ENCODE measurements at places on chromosomes 16 and 17.
A peak's percentile ranks its signal among the peaks of the same experiment; 100 is the strongest.

GRCh38 chr16:49462362-49462988 is 88.9 kb downstream of the C16orf78 start:
- DNase-seq, result no peak

DNA sequence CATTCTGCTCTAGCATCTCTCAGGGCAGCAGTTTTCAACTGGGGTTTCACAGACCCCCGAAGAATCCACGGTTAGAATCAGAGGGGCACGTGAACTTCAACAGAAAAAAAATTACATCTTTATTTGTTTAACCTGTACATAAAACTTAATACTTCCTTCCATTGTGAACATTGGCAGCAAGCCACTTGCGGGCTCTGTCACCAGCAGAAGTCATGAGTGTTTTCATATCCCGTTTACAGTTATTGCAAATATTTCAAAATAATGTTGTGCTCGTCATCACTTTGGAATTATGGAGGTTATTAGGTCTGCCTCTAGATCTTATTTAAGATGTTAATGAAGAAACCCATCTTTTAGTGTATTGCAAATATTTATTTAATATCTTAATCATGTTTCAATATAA is 109.8 kb downstream of the SDR42E1 start:
- no peak for DNase-seq

- no peak for DNase-seq
Observed at GRCh38 chr17:69466905-69467667, 52.6 kb downstream of the MAP2K6 start.

DNA sequence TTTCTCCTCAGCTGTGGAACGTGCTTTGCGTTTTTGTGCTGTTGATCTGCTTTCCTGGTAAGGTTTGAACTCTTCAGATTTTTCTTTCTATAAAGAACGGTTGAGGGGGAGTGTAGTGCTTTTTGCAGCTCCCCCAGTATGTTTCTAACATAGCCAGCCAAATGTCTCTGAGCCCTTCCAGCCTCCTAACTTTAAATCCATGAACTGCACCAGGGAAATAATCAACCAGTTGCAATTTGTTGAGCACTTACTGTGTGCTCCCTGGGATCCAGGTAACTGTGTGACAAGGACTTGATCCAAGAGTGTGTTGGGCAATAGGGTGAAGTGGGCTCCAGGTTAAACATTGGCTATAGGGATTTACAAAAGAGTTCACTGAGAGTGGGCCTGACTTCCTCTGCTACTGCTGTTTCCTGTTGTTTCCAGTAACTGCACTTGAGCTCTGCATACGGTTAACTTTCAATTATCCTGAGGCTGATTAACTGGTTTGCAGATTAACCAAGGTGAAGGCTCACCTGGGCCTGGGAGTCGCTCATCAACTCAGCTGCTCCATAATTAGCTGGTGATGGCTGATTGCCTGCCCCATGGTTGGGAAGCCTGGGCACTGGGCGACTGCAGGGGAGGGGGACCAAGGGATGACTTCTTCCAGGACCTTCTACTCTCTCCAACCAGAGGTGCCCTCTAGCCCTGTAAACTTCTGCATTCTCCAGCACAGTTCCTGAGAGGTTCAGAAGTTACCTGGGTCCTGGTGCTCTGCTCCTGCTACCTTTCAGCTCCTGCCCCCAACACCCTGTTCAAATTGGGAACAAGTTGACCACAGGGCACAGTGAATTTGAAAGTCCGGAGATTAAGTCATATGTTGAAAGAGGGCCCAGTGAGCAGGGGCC is 19.5 kb downstream of the HLF start:
- no peak for DNase-seq

DNA sequence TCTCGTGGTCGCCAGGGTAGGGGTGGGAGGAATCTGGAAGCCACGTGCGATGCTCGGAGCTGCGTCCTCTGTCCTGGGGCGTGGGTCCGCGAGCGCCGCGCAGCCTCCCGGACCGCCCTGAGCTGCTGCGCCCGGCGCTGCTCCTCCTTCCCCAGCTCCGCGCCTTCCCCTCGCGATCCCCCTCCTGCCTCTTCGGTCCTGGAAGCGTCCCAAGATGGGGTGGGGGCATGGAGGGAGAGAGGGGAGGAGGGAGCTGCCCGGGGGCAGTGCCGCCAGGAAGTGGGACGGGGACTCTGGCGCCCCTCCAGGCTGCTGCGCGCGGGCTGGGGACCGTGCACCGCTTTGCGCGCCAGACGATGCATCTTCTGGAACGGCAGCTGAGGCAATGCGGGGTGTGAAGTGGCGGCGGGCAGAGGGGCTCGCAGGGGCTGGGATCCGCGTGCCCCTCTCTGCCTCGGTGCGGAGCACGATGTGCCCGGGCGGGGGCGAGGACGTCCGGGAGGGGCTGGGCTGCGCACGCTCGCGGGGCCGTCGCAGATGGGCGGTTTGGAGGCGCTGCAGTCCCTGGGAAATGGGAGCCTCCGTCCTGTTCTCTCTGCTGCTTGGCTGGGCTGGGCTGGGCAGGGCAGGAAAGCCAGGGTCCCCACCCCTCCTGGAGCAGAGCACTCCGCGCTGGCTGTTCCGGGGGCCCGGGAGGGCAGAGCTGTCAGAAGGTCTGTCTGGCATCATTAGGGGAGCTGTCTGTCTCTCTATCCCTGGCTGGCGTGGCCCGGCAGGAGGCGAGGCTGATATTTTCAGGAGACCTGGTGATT is 388.0 kb downstream of the SEC14L1 start:
- no peak for DNase-seq

- DNase-seq, result no peak
Observed at GRCh38 chr17:66514227-66514806, 211.9 kb downstream of the PRKCA start.

GRCh38 chr17:74525465-74525725 is 5.9 kb downstream of the CD300LB start:
- no peak for DNase-seq

GRCh38 chr16:627454-628239 is 3.1 kb upstream of the WFIKKN1 start:
- no peak for DNase-seq

DNA sequence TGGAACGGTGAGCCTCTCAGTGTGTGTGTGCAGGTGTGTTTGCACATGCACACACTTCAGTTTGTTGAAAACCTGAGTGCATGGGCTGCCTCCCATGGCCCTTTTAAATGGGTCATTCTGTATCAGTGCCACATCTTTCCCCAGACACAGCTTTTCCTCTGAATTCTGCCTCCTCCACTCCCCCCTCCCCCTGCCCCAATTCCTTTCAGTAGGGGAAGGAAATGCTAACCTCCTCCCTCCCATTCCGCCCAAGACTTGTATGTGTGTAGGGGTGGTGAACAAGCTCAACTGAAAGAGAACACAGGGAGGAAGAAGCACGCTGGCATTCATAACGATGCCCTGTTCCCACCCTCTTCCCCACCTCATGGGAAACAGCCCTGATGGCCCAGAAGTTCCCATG is 34.3 kb downstream of the C17orf75 start:
- no peak for DNase-seq

DNA sequence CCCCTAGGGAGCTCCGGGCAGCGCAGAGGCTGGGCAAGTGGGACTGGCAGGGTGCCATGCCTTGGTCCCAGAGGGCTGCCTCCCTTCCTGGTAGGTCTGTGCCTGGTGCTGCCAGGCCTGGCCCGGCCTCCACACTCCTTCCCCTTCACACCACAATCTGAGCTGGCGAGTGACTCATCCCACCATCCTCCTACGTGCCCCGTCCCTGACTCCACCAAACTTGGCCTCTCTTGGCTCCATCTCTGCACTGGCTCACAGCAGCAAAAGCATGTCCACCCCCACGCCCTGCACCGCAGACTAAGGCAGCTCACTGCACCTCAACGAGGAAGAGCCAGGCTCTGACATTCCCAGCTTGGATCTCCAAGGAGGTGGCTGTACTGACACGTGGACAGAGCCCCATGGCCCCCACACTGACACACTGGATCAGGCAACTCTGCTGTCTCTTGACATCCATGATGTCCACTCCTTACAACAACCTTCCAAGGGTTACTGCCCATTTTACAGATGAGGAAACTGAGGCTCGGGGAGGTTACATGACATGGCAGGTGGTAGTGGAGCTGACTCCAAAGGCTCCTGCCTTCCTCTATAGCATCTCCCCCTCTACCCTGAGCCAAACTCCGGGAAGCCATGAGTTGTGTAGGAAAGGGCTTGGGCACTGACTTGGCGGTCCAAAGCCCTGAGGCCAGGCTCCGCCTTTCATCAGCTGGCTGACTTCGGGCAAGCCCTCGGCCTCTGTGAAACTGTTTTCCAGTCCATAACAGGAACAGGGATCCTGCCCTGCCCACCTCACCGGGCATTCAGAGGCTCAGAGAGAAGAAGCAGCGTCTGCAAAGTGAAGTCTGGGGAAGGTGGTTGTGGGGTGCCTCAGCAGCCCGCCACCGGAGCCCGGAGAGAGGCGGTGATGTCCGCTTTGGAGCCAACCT is 20.1 kb upstream of the KRT19 start:
- peak; percentile 13 for DNase-seq

GRCh38 chr16:85637808-85638647 is 24.9 kb downstream of the GSE1 start:
- DNase-seq, result no peak

GRCh38 chr17:8465759-8466158 is 30.1 kb downstream of the NDEL1 start:
- no peak for DNase-seq

DNA sequence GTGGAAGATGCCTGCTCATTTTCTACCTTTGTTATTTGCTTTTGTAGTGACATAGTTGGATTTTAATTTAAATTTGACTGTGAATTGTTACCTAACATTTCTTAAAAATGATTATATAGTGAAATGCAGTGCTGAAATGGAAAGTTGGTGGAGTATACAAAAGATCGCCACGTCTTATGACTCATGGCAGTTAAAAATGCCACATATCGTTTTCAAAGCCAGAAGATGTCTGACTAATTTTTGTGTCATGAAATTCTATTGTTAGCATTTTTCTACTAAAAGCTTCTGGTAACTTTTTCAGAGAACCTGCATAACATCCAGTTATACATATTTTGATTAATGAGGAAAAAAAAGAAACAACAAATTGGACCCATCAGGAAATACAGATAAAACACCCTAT is 20.6 kb downstream of the MAP2K4 start:
- DNase-seq, result no peak

- no peak for DNase-seq
Observed at GRCh38 chr17:68941761-68942160, 13.4 kb downstream of the ABCA8 start.

GRCh38 chr16:19517424-19518089 is 4.3 kb downstream of the GDE1 start:
- DNase-seq, result no peak

DNA sequence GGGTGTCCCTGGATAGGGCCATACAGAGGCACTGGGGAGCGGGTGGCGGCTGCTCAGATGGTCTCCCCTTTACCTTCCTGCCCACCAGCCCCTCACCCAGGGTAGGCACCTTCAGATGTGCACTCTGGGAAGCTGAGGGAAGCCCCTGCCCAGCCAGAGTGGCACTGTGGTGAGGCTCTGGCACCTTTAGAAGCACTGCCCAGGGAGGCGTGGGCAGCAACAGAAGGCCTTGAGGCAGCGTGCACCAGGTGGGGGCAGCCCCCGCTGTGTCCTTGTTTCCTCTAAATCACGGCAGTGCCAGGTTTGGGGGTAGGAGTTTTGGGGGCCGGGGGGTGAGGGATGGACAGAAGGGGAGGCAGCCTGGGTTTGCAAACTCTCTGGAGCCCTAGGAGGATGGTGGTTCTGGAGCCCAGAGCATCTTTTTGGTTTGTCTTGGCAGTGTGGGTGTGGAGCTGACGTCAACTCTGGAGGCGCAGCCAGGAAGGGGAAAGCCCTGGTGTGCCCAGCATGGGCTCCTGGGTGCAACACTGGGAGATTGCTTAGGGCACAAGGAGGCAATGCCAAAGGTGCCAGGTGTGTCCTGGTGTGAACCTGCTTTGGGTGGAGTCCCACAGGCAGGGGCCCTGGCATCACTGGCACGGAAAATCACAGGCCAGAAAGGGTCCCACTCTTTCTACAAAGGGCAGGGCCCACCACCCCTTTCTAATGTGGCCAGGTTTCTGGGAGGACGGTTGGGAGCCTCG is 23.1 kb upstream of the CDC42EP4 start:
- no peak for DNase-seq

DNA sequence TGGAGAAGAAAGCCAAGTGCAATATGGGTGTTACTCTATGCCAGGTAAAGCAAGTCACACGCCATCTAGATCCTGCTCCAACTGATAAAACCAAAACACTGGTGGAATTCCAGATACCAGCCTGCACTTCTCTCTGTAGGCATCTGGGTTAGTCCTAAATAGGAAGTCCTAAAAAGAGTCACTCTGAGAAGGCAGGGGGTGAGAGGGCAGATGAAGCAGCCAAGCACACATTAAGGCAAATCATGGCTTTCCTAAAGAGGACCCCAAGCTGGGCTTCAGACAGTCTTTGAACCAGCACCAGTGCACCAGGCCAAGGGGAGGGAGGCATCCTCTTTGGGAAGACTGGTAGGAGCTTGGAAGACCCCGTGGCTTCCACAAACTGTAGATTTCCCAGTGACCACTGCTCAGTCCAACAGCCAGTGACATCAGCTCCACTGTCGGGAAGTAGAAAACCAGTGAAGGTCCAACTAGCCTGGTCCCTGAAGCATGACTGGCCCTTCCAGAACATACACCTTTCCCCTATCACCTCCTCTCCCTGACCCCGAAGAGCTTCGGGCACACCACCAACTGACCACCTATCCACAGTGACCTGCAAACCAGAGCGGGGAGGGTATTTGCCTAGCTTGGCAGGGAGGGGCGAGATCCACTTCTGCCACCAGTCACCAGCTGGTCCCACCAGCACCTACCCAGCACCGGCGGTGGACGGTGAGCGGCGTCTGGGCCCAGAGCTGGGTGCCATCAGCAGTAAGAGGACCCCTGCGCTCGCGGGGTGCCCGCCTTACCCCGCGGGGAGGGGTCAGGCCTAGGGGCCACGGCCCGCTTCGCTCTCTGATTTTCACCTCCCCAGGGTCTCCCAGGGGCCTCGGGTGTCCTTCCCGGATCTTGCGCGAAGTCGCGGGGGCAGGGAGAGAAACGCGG is 1.0 kb downstream of the LITAF start:
- no peak for DNase-seq

GRCh38 chr16:1781758-1782407 is 488 bp downstream of the SPSB3 start:
- DNase-seq, result no peak

- DNase-seq, result no peak
Observed at GRCh38 chr17:27264068-27264812, 29.7 kb upstream of the WSB1 start.

GRCh38 chr16:87437911-87438610 is 45.9 kb downstream of the MAP1LC3B start:
- DNase-seq, result no peak

DNA sequence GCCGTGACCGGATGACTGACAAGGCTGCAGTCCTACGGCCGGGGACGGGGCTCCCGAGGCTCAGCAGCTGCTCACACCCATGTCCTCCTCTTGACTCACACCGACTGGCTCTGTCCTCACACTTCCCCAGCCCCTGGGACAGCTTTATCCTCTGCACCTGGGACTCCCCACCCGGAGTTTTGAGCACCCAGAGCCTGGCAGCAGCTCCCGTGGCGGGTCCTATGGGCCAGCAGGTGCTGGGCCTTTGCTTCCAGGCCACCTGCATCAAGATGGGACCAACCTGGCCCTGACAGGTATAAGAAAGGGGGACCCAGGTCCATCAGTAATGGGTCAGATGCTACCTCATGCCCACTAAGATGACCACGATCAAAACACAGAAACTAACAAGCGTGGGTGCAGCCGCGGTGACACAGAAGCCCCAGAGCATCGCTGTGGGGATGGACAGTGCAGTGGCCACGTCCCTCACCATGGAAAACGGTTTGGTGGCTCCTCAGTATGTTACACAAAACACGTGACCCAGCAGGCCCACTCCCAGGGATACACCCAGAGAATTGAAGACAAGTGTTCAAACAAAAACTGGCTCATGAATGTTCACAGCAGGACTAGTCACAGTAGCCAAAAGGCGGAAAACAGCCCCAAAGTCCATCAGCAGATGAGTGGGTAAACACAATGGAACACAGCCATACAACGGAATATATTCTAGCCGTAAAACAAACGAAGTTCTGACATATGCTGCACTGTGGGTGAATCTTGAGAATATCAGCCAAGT is 3.3 kb upstream of the NOTUM start:
- no peak for DNase-seq

All from activated CD4-positive, alpha-beta T cell treated with anti-CD3 and anti-CD28 coated beads for 1 hour (primary cell).